ENCODE measurements at places on chromosomes 12 and 14.

GRCh38 chr14:51715742-51716141 lies 64.0 kb downstream of the FRMD6 start:
- DNase-seq = no peak

DNA sequence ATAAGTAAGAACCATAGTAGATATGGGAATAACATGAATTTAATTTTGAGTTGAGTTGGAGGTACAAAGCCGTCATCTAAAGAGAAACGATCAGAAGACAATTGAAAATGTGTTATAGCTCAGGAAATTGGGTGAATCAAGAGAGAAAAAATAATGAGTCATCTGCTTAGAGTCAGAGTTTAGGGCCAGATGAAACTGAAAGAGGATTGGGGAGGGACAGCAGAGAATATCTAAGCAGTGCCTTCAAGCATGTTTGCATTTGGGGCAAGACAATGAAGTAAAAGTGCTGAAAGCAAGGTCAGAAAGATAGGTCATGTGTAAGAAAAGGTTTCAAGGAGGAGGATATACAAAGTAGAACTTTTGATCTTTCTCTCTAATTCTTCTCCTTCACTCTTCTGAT lies 49.4 kb downstream of the SLC15A5 start:
- no peak for DNase-seq

DNA sequence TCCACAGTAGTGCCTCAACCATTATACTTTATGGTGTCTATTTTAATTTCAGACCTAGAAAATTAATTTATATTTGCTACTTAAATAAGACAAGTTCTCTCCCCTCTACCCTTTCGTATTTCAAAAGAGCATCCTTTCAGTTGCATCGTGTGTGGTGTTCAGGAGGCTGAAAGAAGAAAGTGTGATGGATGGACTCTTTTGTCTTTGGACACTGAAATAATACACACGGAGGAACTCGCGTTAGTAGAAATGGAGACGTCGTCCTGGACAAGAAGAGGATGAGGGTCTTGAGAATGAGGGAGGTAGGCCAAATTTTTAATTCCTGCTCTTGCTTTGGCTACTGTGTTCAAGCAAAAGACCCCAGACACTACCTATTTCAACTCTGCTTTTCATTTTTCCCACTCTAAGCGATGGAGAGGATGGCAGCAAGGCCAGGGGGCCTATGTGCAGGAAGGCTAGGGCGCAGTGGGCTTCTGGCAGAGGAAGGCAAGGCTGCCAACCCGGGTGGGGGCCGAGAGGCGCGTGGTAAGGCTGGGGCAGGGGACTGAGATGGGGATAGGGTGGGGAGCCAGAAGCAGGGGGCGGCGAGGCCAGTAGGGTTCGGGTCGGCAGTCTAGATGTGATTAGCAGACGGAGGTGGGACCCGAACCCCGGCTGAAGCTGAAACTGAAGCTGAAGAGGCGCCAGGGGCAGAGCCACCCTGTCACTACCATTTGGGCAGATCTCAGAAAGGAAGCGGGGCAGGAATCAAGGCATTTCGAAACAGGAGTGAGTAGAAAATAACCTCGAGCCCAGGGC lies 722 bp downstream of the TMED8 start:
- DNase-seq = peak; percentile 13

GRCh38 chr12:130952171-130952954 lies 1.3 kb upstream of the ADGRD1 start:
- DNase-seq = no peak

DNA sequence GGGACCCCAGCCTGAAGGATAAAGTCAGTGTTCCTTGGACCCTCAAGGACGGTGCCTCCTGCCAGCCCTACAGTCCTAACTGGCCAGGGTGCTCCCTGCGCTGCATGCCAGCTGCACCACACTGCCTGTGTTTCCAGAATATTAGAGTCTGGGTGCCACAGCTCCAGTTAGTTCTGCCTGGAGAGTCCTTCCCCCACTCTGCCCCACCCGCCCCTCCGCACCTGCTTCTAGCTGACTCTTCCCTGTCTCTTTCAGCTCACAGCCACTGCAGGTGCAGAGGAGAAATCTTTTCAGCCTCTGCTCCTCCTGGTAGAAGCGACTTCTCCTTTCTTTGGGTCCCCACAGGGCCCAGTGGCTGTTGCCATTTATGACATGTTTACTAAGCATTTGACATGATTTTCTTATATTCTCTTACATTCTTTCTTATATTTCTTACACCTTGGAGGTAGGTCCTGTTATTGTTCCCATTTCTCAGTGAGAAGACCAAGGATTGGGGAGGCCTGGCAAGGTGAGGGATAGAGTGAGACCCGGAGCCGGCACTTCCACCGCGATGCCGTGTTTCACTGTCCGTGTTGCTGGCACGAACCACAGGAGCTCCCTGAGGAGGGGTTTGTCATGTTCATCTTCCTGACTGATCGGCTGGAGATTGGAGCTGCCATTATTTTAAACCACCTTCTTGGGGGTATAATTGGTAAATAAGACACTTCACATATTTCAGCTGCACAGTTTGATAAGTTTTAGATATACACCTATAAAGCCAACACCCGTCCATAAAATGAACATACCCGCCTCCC lies 29.4 kb downstream of the SYNE3 start:
- DNase-seq = no peak

DNA sequence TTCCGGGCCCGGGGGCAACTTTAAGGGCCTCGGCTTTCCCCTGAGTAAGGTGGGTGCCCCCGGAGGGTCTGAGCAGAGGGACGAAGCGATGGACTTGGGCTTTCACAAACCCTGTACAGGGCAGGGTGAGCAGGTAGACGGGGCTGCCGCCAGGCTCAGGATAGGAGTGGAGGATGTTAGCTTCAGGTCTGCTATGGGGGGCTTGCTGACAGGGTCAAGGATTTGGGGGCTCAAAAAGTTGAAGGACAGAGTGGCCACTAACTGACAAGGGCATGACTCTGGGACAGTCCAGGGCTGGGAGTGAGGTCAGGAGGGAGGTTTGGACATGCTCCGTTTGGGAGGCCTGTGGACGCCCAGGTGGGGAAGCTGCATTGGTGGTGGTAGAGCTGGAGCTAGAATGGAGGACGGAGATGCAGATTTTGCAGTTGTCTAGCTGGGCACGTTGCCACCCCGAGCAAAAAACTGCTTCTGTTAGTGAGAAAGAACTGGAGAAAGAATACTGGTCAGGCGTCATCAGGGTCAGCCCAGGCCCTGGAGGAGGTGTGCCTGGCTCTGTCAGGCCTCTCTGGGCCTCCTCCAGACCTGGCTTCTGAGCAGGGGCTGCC lies 113.3 kb downstream of the ADGRD1 start:
- no peak for DNase-seq

DNA sequence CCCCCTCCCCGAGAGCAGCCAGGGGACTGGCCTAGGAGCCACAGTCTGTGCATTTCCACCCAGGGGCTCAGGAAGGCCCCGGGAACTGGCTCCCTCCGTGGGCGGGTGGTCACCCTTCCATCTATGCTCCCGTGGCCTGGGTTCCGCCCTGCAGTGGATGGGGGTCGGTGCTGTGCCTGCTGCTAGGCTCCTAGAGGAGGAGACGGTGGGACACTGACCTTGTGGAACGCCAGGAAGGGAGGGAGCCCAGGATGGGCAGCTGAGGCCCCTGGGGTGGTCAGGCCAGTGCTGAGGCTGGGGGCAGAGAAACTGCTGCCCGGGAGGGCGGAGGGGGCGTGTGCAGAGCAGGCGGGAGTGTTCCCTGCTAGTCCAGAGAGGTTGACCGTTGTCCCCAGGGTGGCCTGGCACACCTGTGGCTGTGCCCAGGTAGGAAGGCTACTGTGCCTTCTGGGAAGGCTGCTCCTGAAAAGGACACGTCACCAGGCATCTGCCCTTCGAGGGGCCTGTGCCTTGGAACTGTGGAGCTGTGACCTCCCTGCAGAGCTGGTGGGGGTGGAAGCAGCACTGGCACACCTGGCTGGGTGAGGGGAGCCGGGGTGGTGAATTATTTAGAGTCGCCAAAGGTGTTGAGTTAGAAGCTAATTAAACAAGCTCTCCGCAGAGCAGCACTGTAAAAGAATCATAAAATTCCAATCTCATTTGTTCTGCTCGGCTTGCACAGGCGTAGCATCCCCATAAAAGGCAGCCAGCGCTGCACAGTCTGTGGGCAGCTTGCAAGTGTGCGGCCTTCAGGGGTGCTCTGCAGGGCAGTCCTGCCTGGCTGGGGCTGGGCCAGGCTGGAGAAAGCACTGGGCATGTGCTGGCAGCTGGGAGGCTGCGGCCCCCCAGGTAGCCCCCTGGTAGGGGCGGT lies 145.1 kb downstream of the KIF26A start:
- no peak for DNase-seq

DNA sequence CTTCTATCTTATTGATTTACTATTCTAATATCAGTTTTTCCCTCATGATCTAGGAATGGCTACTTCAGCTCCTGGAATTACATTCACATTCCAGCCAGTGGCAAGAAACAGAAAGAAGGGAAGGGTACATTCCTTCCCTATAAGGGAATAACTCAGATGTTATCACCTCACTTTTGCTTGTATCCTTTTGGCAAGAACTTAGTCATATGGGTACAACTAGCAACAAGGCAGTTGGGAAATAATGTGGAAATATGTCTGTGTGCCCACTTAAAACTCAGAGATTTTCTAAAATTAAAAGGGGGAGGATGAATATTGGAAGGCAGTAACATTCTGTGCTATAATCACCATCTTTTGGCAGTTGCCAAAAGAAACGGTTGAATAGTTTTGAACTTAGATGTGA lies 85.6 kb downstream of the MSRB3 start:
- DNase-seq = no peak

- no peak for DNase-seq
These were observed 35.9 kb upstream of the TMTC2 start for GRCh38 chr12:82650627-82651337.

GRCh38 chr14:68047906-68048305 lies 228.3 kb downstream of the RAD51B start:
- DNase-seq = no peak

GRCh38 chr14:75344411-75344810 lies 65.8 kb downstream of the FOS start:
- no peak for DNase-seq

- no peak for DNase-seq
These were observed 39.5 kb downstream of the WASHC3 start for GRCh38 chr12:102022286-102022685.

Data from gastrocnemius medialis (tissue), 4 donors.